ENCODE measurements at places on chromosomes 13 and 19. TPM values are rescaled to one million over a fixed set of nuclear protein-coding genes. Genes with fewer than 3 reads are reported as not detected.
A peak's percentile ranks its signal among the peaks of the same experiment; 100 is the strongest.

DNA sequence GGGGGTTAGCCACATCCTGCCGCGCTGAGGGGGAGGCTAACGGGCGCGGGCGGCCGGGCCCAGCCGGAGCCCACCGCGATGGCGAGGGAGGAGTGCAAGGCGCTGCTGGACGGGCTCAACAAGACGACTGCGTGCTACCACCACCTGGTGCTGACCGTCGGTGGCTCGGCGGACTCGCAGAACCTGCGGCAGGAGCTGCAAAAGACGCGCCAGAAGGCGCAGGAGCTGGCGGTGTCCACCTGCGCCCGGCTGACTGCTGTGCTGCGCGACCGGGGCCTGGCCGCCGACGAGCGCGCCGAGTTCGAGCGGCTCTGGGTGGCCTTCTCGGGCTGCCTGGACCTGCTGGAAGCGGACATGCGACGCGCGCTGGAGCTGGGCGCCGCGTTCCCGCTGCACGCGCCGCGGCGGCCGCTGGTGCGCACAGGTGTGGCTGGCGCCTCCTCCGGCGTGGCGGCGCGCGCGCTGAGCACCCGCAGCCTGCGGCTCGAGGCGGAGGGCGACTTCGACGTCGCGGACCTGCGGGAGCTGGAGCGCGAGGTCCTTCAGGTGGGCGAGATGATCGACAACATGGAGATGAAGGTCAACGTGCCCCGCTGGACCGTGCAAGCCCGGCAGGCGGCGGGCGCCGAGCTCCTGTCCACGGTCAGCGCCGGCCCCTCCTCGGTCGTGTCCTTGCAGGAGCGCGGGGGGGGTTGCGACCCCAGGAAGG is 692 bp downstream of the RGS9BP start:
- peak overlapping the region; percentile 84 for H3K4me3 ChIP-seq
- H3K27ac ChIP-seq = no peak overlapping the region
- H3K4me1 ChIP-seq = peaks cover 36% of the 10 kb centered on the region

- H3K27ac ChIP-seq = peak overlapping the region; percentile 94
- H3K4me1 ChIP-seq = peaks cover 66% of the 10 kb centered on the region
- no peaks in the 10 kb centered on the region for H3K27me3 ChIP-seq
- H3K36me3 ChIP-seq = peaks cover 40% of the 10 kb centered on the region
These were observed 29.1 kb downstream of the VAV1 start for GRCh38 chr19:6801485-6802086.

GRCh38 chr13:75393839-75394520 is 88.0 kb downstream of the TBC1D4 start:
- no peak overlapping the region for H3K27ac ChIP-seq
- DNase-seq = no peak

DNA sequence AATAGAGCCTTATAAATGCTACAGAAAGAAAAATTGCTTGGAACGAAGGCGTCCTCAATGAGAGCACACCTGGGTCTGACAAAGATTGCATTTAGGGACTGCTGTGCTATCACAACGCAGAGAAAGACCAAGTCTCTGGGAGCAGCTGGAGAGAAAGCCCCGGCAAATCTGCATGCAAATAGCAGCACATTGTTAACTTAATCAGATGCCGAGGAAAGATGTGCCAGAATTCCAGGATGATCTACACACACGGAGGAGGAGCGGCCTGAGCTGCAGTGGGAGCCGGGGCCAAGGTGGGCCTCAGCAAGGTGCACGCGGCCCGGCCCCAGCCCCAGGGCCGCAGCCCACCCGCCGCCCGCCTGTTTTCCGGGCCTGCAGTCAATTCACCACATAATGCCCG is 1.4 kb downstream of the ZNF536 start:
- no peaks in the 10 kb centered on the region for H3K4me1 ChIP-seq
- H3K36me3 ChIP-seq = no peaks in the 10 kb centered on the region
- H3K4me3 ChIP-seq = no peak overlapping the region
- H3K27me3 ChIP-seq = peaks cover 18% of the 10 kb centered on the region

GRCh38 chr13:80082396-80083080 is 258.4 kb downstream of the SPRY2 start:
- H3K4me1 ChIP-seq = no peaks in the 10 kb centered on the region
- H3K36me3 ChIP-seq = no peaks in the 10 kb centered on the region
- DNase-seq = no peak
- no peak overlapping the region for H3K27ac ChIP-seq
- no peak overlapping the region for H3K4me3 ChIP-seq

DNA sequence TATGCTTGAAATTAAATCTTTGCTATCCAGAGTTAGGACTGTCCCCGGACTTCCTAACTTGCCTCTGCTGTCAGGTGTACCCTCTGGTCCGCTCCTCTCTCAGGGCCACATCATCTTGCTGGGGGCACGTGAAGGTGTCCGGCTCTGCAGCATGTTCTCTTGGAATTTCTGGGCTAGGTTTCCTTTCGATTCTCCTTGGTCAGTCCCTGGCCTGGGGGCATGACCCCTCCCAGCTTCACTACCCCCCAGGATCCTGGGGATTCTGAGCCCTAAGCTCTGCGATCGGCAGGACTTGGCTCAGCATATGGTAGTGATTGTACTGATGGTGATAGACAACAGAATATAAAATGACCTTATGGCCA is 5.1 kb upstream of the GPI start:
- peak overlapping the region; percentile 83 for H3K4me3 ChIP-seq
- peaks cover 11% of the 10 kb centered on the region for H3K36me3 ChIP-seq
- DNase-seq = no peak
- no peaks in the 10 kb centered on the region for H3K27me3 ChIP-seq
- peak overlapping the region; percentile 90 for H3K27ac ChIP-seq

- DNase-seq = no peak
- peaks cover 45% of the 10 kb centered on the region for H3K36me3 ChIP-seq
- H3K27me3 ChIP-seq = no peaks in the 10 kb centered on the region
- peaks cover 68% of the 10 kb centered on the region for H3K4me1 ChIP-seq
- H3K4me3 ChIP-seq = no peak overlapping the region
These were observed 5.8 kb downstream of the DAZAP1 start for GRCh38 chr19:1412995-1413800.

- H3K4me3 ChIP-seq = no peak overlapping the region
- H3K27me3 ChIP-seq = no peaks in the 10 kb centered on the region
- H3K36me3 ChIP-seq = peaks cover 45% of the 10 kb centered on the region
- peaks cover 35% of the 10 kb centered on the region for H3K4me1 ChIP-seq
- no peak overlapping the region for H3K27ac ChIP-seq
These were observed 42.3 kb downstream of the USPL1 start for GRCh38 chr13:30659980-30660379.

DNA sequence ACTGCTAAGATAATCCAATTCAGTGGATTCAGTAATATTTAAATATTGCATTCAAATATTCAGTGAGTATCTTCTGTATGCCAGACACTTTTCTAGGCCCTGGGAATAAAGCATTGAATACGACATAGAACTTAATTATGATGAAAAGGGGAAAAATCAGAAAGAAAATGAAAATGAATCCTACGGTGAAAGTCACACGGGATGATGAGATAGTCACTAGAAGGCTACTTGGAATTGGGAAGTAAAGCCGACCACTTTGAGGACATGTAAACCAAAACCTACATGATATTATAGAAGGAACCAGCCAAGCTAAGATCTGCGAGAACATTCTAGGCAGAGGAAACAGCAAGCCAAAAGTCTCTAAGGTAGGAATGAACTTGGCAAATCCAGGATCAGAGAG is 10.1 kb downstream of the DPY19L3 start:
- H3K27ac ChIP-seq = no peak overlapping the region
- no peak for DNase-seq
- H3K4me3 ChIP-seq = no peak overlapping the region
- peaks cover 5% of the 10 kb centered on the region for H3K36me3 ChIP-seq

GRCh38 chr13:33080972-33081590 is 64.9 kb downstream of the KL start:
- no peak overlapping the region for H3K4me3 ChIP-seq
- no peak overlapping the region for H3K27ac ChIP-seq
- DNase-seq = no peak

DNA sequence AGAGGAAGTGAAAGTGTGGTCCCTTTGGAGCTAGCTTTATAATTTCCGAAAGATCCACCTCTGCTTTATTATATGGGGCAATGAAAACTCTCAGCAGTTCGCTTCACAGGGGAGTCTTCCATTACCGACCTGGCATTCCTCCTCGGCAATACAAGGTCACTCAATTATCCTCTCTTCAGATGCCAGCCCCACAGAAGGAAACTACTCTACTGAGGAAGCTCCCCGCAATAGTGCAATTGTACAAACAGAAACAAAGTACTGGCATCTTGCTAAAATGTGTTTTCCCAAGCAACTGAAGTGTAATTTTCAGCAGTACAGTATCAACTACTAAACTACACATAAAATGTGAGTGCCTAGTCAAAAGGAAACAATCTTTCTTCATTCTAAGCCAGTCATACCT is 702.0 kb downstream of the PCDH9 start:
- H3K27ac ChIP-seq = no peak overlapping the region
- no peak overlapping the region for H3K4me3 ChIP-seq
- no peaks in the 10 kb centered on the region for H3K27me3 ChIP-seq
- no peak for DNase-seq

- DNase-seq = no peak
- H3K27me3 ChIP-seq = no peaks in the 10 kb centered on the region
- no peak overlapping the region for H3K27ac ChIP-seq
- no peak overlapping the region for H3K4me3 ChIP-seq
- peaks cover 3% of the 10 kb centered on the region for H3K4me1 ChIP-seq
- no peaks in the 10 kb centered on the region for H3K36me3 ChIP-seq
These were observed 24.3 kb upstream of the LAMP1 start for GRCh38 chr13:113272701-113273181.

GRCh38 chr19:55216461-55217198 is 7.3 kb upstream of the PTPRH start:
- peaks cover 14% of the 10 kb centered on the region for H3K4me1 ChIP-seq
- H3K27ac ChIP-seq = no peak overlapping the region
- peaks cover 15% of the 10 kb centered on the region for H3K36me3 ChIP-seq
- peak; percentile 59 for DNase-seq

DNA sequence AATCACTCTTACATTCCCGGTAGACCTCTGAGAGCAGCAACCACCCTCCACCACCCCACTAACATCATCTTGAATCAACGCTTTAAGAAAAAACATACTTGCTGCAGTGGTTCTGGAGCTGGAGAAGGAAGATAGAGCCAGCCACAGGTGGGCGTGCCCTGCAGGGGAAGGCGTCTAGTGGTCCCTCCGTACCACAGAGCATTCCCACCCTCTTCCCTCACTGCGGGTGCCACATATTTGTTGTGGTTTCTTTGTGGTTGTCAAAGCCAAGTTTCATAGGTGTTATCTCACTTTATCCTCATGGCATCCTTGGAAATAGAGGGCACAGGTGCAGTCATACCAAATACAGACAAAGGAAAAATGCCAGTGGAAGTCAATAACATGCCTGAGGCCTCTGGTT is 22.2 kb downstream of the COL4A2 start:
- H3K4me3 ChIP-seq = no peak overlapping the region
- no peaks in the 10 kb centered on the region for H3K4me1 ChIP-seq
- no peaks in the 10 kb centered on the region for H3K36me3 ChIP-seq
- H3K27me3 ChIP-seq = peaks cover 14% of the 10 kb centered on the region
- no peak for DNase-seq
- no peak overlapping the region for H3K27ac ChIP-seq

- DNase-seq = no peak
- no peak overlapping the region for H3K27ac ChIP-seq
- no peaks in the 10 kb centered on the region for H3K27me3 ChIP-seq
- H3K4me1 ChIP-seq = no peaks in the 10 kb centered on the region
- no peak overlapping the region for H3K4me3 ChIP-seq
These were observed 1.3 kb downstream of the PRR22 start for GRCh38 chr19:5782945-5783919.

GRCh38 chr13:95463531-95463930 is 89.0 kb upstream of the CLDN10 start:
- H3K36me3 ChIP-seq = peaks cover 2% of the 10 kb centered on the region
- DNase-seq = no peak
- no peaks in the 10 kb centered on the region for H3K27me3 ChIP-seq
- no peak overlapping the region for H3K27ac ChIP-seq
- H3K4me1 ChIP-seq = no peaks in the 10 kb centered on the region

- DNase-seq = no peak
- H3K4me3 ChIP-seq = no peak overlapping the region
- H3K27ac ChIP-seq = no peak overlapping the region
- no peaks in the 10 kb centered on the region for H3K27me3 ChIP-seq
- peaks cover 12% of the 10 kb centered on the region for H3K4me1 ChIP-seq
These were observed 32.3 kb downstream of the SPATA13 start for GRCh38 chr13:24192811-24193162.

DNA sequence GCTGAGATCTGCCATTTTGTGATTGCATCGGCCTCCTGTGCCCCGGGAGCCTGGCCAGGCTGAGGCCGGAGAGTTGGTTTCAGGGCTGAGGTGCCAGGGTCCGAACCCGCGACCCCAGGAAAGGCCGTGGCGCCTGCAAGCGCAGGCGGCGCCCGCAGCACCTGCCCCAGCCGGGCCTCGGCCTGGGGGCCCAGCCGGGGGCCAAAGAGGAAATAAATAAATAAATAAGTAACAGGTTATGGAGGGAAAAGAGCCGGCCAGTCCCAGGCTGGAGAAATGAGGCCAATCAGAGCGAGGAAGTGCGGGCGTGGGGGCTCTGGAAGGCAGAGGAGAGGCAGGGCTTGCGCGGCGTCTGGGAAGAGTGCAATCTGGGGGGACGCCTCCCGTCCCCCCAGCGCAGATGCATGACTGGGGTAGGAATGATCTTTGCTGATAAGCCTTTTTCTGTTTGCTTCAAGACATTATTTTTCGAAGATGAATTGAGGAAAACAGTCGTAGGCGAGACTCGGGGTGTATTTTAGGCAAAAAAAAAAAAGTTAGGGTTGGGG is 145.6 kb upstream of the ZNF536 start:
- no peak for DNase-seq
- peaks cover 23% of the 10 kb centered on the region for H3K4me1 ChIP-seq
- peaks cover 10% of the 10 kb centered on the region for H3K36me3 ChIP-seq
- H3K27me3 ChIP-seq = peaks cover 76% of the 10 kb centered on the region
- H3K27ac ChIP-seq = no peak overlapping the region

DNA sequence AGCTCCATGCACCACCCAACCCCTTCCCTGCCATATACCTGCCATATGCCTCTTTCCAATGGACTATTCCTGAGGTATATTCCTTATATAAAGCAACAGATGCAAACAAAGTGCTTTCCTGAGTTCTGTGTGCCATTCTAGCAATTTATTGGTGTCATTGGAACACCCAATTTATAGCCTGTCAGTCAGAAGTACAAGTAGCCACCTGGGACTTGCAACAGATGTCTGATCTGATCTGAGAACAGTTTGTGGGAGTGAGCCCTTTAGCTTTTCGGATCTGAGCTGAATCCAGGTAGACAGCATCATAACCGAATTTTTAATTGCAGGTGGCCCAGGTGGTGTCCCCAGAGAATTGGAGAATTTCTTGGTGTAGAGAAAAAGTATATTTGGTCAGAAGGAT is 963 bp upstream of the FPR3 start:
- H3K36me3 ChIP-seq = no peaks in the 10 kb centered on the region
- H3K27ac ChIP-seq = no peak overlapping the region
- DNase-seq = no peak
- no peaks in the 10 kb centered on the region for H3K4me1 ChIP-seq

GRCh38 chr13:98143157-98143553 is 261 bp downstream of the FARP1 start:
- peaks cover 62% of the 10 kb centered on the region for H3K27me3 ChIP-seq
- H3K27ac ChIP-seq = no peak overlapping the region
- no peaks in the 10 kb centered on the region for H3K36me3 ChIP-seq
- no peak overlapping the region for H3K4me3 ChIP-seq
- peaks cover 11% of the 10 kb centered on the region for H3K4me1 ChIP-seq
- DNase-seq = no peak

The ZNF565 gene
- total RNA-seq = 2.0 TPM

The WDR87 gene
- total RNA-seq = not detected

The GPR183 gene
- total RNA-seq = 46.2 TPM

The CGB1 gene
- not detected for total RNA-seq

The OR7A5 gene
- not detected for total RNA-seq

The CLEC4G gene
- total RNA-seq = not detected

All from activated CD4-positive, alpha-beta memory T cell treated with anti-CD3 and anti-CD28 coated beads, Interleukin-2, amount 10 ng/mL, durations not matched to agents 7 days and 5 days (primary cell).